NCI-H1436 (cell line): ENCODE measurements at places on chromosomes 4 and X.

- no peak for DNase-seq
Measured at GRCh38 chrX:66015152-66015831, 24.6 kb downstream of the VSIG4 start.

GRCh38 chrX:66232296-66232695 is 68.2 kb downstream of the HEPH start:
- no peak for DNase-seq

DNA sequence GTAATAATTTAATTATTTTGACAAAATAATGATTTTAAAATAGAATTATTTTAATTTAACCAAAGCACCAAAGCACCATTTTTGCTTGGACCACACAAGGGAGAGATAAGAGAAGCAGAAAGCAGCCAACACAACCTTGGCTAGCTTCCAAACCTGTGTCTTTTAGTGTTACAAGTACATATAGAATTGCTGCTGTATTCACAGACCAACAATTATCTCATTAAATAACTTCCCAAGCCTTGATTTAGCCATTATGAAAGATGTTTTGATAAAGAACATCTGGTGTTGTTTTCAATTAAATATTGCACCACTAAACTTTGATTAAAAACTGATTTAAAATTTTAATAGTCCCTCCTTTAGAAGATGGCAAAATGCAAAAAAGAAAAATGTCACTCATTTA is 14.0 kb upstream of the IGFBP7 start:
- no peak for DNase-seq

- DNase-seq, result peak; percentile 29
Measured at GRCh38 chr4:171281359-171281758, 531.8 kb upstream of the GALNTL6 start.

DNA sequence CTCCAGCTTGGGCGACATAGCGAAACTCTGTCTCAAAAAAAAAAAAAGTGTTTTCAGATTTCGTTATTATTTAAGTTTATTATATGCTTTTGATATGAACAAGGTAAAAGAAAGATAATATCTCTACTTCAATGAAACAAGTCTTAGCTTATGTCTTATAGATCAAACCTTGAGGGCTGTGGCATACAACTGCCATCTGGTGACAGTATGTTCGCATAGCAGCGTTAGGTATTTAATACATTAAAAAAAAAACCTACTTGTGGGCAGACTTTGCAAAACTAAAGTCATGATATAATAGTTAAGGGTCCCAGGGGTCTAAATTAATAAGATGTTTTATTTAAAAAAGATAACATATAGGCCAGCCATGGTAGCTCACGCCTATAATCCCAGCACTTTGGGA is 161.2 kb upstream of the AMOT start:
- no peak for DNase-seq

GRCh38 chr4:181261279-181261678 is 981.9 kb upstream of the TENM3 start:
- peak; percentile 49 for DNase-seq

- DNase-seq, result no peak
Measured at GRCh38 chr4:139300431-139301112, 733 bp upstream of the NAA15 start.

- no peak for DNase-seq
Measured at GRCh38 chr4:134201216-134202161, at the start of gene PABPC4L. Gene PABPC4L, minus strand, starts transcription at chr4:134201789. Its CDS starts 770 bp downstream, at chr4:134201019.

GRCh38 chr4:75180790-75181776 is 248.2 kb downstream of the PARM1 start:
- no peak for DNase-seq

- DNase-seq, result no peak
Measured at GRCh38 chrX:83419030-83419792, 88.9 kb upstream of the POU3F4 start.

GRCh38 chrX:102739657-102740056 is 19.1 kb downstream of the GPRASP3 start:
- DNase-seq, result peak; percentile 6

GRCh38 chrX:50497114-50497513 is 26.5 kb upstream of the DGKK start:
- no peak for DNase-seq

DNA sequence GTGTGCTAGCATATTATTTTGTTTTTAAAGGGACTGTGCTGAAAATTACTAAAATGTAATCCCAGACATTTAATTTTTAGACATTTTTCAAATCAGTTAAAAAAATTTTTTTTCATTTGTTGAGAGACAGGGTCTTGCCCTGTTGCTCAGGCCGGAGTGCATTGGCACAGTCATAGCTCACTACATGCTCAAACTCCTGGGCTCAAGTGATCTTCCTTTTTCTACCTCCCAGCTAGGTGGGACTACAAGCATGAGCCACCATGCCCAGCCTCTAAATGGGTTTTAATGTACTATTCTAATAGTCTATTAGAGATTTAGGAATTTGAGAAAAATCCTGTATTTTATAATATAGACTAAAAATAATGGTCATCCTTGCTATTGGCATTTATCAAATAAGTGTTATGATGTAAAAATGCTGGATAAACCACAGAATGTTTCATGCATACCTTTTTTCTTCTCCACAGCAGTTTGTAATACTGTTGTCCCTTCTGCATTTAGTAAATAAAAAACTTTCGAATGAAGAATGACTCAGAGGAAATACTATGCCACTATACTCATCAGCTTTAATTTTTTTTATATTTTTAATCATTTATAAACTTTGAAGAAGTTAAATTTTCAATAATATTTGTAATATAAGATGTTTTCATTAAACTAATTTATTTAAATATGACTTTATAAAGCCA is 29.9 kb downstream of the CPEB2 start:
- no peak for DNase-seq

DNA sequence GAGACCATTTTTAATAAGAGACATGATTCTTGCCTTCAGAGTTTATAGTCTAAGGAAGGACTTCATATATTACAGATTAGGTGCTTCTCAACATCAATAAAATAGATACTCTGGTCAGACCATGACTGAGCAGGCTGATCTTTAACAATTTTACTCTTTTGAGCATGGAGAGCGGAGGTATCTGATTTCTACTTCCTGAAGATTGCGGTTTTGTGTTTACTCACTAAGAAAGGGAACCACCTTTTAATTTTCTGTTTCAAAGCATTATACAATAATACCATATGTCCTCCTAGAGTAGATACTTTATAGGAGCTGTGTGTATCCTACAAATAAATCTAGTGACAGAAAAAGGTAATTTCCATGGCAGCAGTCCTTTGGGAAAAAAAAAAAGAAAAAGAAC is 12.5 kb downstream of the MORC4 start:
- no peak for DNase-seq

- DNase-seq, result no peak
Measured at GRCh38 chr4:139956507-139957017, 197.4 kb downstream of the MAML3 start.

DNA sequence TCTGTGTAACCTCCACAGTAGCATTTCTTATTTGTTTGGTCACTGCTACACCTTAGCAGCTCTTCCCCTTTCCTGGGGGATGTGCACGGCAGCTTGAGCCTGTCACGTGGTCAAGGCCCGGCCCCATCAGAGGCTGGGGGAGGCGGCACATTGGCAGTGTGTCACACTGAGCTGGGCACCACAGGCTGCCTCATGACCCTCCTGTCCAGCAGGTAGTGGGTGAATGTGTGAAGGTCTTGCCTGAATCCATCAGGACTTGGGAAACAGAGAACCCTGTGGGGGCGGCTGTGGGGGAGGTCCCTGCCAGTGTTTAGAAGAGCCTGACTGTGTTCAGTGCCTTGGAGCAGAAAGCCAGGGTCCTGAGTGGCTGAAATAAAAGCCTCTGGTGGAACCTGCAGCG is 33.2 kb downstream of the WFS1 start:
- no peak for DNase-seq

- DNase-seq, result no peak
Measured at GRCh38 chr4:105751718-105752299, 43.2 kb downstream of the GSTCD start.

GRCh38 chrX:11540532-11541377 is 125.0 kb downstream of the ARHGAP6 start:
- DNase-seq, result no peak

GRCh38 chrX:112058255-112058654 is 24.3 kb downstream of the TRPC5 start:
- no peak for DNase-seq

GRCh38 chr4:129350834-129351721 is 255.1 kb downstream of the C4orf33 start:
- peak; percentile 61 for DNase-seq

DNA sequence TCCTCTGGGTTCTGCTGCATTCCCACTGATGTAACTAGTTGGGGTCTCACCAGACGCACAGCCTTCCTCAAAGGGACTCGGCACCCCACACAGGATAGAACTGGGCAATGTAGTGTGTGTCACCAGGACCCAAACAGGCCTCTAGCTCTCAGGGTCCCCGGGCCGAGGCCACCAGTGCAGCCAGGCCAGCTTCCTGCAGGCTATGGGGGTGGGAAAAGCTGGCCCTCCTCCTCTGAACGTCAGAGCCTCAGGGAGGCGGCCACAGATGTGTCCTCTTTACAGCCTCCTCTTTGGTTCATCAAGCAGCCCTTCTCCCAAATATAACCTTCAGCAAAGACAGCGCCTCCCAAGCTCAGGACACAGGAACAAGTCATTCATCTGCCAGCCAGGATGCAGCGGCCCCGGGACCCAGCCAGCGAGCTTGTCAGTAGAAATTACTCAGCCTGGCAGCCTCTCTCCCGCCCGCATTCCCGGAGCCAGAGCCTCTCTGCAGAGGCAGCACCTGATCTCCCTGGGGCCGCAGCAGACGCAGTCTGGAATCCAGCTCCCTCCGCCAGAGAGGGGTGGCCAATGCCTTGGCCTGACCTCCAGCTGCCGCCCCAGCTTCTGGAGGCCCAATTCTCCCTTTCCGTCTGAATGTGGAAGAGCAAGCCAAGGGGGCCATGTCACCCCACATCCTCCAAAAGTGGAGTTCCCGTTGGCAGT is 288.5 kb downstream of the FBXW7 start:
- no peak for DNase-seq

DNA sequence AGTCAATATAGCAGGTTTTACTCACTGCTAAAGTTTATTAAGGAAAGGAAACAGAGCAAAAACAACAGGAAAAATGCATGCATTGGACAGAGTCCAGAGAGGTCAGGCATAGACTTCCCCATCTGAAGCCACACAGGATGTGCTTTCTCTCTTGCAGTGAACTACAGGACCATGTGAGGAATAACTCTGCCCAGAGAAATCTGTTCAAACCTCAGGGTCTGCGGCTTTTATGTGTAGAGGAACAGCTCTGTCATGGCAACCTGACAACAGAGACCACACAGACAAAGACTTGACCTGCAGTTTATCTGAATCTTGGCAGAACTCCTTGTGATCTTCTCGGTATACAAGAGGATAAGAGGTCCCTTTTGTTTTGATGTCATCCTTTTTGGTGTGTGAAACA is 46.3 kb upstream of the LONRF3 start:
- no peak for DNase-seq

DNA sequence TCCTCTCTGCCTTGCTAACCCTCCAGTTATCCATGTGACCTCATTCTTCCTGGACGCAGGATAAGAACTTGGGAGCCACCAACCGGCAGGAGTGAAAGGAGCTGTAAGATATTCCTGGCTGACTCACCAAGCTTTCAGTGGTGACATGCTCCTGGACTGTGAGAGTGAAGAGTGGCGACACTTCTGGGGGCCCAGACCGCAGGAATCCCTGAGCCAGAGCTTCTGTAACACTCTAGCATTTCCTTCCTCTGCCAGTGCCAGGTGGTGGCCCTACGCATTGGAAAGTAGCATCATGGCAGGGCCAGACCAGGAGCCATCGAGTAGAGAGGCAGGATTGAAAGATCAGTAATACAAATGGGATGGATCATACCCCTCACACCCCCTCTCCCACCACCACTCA is 474.3 kb downstream of the ACTRT1 start:
- DNase-seq, result no peak

- DNase-seq, result no peak
Measured at GRCh38 chr4:91092398-91092980, 965.3 kb downstream of the CCSER1 start.

DNA sequence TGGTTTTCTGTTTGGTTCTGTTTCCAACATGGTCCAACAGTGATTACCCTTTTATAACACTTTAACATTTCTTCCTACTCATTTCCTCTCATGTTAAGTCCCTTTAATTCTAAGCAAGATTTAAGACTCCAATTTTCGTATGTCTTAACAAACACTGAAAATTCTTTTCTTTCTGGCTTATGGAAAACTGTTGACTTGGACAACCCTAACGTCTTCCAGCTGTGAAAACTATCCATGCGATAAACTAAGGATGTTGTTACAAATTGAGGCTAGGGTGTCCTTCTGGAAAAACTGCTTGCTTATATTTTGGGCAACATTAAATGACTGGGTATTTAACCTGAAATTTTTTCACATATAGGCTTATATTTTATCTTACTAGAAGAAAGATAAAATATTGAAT is 33.9 kb upstream of the RTL3 start:
- no peak for DNase-seq

- no peak for DNase-seq
Measured at GRCh38 chrX:135000516-135000915, 9.7 kb downstream of the SMIM10 start.

DNA sequence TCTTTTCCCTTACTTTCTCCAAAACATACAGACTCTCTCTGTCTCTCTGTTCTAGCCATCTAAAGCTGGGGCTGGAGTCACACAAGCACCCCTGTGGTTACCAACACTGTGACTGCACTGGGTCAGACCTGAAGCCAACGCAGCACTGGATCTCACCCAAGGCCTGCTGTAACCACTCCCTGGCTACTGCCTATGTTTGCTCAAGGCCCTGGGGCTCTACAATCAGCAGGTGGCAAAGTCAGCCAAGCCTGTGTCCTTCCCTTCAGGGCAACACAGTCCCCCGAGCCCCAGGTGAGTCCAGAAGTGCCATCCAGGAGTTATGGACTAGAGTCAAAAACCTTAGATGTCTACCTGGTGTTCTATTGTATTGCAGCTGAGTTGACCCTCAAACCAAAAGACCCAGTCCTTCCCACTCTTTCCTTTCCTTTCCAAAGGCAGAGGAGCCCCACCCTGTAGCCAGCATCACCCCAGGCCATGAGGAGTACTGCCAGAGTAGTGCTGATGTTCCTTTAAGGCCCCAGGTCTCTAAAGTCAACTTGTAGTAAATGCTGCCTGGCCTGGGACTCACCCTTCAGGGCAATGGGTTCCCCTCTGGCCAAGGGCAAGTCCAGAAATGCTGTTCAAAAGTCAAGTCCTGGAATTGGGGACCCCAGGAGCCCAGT is 58.8 kb upstream of the RAP2C start:
- no peak for DNase-seq

GRCh38 chrX:132775263-132775823 is 183.1 kb downstream of the HS6ST2 start:
- DNase-seq, result no peak

GRCh38 chrX:147699061-147699460 is 212.7 kb upstream of the FMR1 start:
- DNase-seq, result no peak

GRCh38 chr4:109016200-109016599 is 253.3 kb upstream of the ETNPPL start:
- DNase-seq, result no peak

- DNase-seq, result no peak
Measured at GRCh38 chrX:102042372-102043325, 82.8 kb upstream of the TCEAL2 start.

- no peak for DNase-seq
Measured at GRCh38 chr4:142347241-142347640, 498.9 kb downstream of the INPP4B start.
